Skeletal muscle cell (primary cell): ENCODE measurements at places on chromosomes 1 and 21.

- no peak for DNase-seq
Measured at GRCh38 chr1:167981933-167982332, 45.1 kb upstream of the MPC2 start.

DNA sequence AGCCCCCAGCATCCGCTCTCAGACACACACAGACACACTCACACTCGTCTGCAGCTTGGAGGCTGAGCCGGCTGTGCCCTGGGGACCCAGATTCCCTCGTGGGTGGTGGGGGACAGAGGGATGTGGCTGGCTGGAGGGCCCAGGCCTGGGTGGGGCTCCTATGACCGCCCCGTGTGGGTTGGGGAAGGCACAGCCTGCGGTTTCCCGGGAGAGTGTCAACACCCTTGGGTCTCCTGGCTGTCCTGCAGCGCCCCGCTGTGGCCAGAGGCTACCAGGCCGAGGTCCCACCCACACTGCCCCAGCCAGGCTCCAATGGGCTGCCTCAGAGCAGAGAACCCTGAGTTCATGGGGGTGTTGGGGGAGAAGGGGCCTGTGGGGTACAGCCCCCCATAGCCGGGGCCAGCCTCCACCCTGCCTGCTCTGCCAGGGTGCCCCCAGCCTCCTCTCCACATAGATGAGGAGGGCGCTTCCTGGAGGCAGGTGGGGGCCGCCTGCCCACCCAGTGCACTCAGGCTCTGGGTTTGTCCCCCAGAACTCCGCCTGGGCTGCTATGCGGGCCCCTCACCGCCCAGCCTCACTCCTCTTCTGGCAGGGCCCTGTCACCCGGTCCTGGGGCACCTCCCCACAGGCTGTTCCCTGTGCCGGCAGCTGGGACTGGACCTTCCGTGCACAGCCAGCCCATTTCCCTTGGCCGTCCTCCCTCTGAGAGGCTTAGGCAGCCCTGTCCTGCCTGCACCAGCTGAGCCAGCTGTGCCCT lies at the start of gene TTC34:
Gene TTC34 (minus strand): TSS at position 159 of the 757 bp plus-strand sequence. CDS start 866 bp downstream, outside the sequence.
- no peak for DNase-seq

GRCh38 chr1:20355828-20356735 lies 65.4 kb downstream of the VWA5B1 start:
- DNase-seq: no peak

DNA sequence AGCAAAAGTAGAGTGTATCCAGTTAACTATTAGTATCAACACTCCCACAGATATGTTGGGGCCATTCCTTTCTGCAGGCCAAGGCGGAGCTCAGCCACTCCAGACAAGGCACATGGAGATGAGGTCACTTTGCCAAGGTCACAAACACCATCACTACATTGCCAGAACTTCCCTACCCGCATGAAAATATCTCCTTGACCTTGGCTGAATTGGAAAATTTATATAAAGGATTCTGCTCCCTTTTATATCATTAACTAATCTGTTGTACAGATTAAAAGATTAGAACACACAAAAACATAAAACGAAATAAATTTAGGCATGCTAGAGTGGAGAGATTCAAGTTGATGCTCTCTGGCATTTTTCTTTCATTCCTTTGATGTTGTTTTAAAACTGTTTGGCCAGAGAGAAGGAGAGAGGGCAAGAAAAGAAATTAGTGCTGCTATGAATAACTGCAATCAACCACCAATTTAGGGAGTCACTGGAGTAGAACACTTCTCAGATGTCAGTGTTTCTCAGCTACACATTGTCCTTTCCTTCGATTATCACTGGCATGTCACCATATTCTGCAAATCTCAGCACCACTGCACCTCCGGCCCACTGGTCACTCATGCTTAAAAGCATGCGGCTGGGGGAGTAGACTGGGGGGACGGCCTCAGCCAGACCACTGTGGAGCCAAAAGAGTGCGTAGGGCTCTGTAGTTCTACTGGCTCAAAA lies 78.7 kb upstream of the ATP1B1 start:
- DNase-seq: no peak

DNA sequence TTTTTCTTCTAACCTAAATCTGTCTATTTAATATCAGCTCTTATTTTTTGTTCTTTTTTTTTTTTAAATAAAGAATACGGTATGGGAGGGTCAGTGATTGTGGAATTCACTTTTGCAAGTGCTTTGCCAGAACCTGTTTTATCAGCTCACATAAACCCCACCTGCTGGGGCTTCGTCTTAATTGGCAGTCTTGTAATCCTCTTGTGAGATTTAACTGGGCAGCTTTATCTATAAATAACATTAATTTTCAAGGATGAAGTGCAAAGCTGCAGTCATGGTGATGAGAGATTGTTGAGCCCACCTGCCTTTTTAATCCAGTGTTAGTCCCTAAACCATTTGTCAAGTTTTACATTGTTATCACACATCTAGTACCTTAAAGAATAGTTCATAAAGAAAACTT lies 18.2 kb upstream of the PDC start:
- no peak for DNase-seq

- no peak for DNase-seq
Measured at GRCh38 chr1:30834253-30834652, 74.3 kb downstream of the SDC3 start.

DNA sequence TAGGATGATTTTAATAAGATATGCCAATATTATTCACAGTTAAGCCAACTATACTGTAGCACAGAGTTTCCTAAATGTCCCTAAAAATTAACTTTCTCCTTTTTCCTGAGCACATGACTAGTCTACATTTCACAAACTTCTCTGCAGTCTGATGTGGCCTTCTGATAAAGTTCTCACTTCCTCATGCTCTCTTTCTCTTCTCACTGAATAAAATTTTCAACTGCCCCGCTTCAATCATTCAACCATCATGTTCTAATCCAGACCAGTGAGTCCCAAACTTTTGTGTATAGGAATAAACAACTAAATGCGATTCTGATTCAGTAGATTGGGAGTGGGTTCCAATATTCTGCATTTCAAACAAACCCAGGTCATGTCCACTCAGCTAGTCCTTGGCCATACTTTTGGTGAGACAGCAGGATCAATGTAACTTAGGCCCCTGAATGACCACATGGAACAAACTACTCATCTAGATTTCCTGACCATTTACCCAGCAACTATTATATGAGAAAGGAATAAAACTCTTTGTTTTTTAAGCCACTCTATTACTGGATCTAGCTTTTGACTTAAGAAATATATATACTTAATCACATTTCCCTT lies 20.1 kb downstream of the TUT4 start:
- no peak for DNase-seq

DNA sequence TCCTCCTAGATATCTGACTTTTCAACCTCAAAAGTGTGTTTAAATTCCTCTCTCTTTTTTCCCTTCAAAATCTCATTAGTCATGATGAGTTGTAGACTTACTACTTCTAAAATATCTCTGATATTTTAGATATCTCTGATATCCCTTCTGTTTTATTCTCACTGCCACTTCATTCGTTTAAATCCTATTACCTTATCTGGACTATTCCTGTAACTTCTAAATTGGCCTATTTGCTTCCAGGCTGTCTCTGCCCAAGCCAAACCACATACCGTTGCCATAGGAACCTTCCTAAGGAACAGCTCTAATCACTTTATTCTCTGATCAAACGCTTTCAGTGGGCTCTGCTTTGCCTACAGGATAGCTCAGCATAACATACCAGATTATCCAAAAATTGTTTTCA lies 333.1 kb upstream of the CHRM3 start:
- no peak for DNase-seq

GRCh38 chr1:10724511-10724910 lies 71.9 kb downstream of the CASZ1 start:
- DNase-seq: no peak
